ENCODE measurements at places on chromosomes 7 and 10.
A peak's percentile ranks its signal among the peaks of the same experiment; 100 is the strongest.

DNA sequence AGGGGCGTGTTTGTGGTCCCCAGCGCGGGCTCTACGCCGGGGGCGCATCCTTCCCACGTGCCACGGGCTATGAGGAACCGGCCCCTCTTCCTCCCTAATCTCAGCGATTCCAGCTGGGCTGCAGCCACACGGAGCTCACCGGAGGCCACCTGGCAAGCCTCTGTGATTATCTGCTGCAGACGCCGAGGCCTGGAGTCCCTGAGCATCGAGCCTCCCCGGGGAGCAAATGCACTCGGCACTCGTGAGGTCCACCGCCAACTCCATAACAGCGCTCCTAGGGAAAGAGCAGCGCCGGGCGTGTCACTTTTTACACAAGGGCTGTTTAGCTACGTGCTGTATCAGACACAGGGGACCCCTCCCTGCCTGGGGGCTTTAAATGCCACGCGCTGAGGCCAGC lies 101.2 kb downstream of the DYNC2I1 start:
- DNase-seq, result no peak

DNA sequence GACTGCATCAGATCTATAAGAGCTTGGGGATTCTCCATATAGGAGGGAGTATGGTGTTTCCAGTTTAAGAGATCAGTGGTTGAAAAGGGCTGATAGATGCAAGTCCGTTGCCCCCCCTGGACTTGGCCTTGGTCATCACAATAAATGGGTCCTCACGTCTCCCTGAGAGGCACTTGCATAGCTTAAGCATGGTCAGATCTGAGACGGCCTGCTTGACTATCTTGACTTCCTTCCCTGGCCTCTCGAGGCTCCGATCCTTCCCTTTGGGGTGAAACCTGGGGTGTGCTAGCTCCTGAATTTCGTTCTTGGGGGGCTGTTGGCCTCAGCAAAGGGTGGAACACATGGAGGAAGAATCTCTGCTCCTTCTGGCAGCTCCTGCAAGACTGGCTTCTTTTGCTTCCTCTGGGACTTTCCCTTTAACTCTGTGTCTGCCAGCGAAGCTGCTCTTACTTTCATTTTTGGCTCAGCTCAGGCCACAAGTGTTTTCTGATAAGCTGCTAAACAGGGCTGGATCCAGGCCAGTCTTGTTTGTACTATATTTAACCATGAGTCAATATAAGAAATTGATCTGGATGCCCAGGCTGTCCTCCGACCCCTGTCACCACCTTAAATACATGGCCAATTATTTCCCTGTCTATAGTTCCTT lies 11.2 kb upstream of the ZNF485 start:
- DNase-seq, result no peak

GRCh38 chr7:151139791-151140190 lies 27.7 kb downstream of the GBX1 start:
- no peak for DNase-seq

- DNase-seq, result no peak
Measured at GRCh38 chr10:24953675-24954074, 1.3 kb upstream of the PRTFDC1 start.

- DNase-seq, result no peak
Measured at GRCh38 chr10:17026686-17027485, 102.7 kb downstream of the CUBN start.

GRCh38 chr7:138000081-138000701 lies 1.7 kb downstream of the CREB3L2 start:
- peak; percentile 86 for DNase-seq

DNA sequence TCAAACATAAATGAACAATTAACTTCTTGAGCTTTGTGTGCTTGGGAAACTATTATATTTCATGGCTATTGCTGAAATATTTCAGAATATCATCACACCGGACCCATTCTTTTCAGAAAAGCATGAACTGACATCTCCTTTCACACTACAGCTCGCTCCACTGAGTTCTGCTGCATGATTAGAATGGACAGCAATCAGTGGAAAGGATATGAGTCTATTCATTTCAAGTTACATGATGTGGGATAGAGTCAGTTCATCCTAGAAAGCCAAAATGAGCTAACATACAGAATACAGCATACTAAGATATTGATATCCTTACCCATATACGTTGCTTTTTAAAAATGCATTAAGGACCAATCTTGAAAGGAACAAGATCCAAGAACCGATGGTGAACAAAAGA lies 1.1 kb upstream of the FAM53B start:
- DNase-seq, result no peak

All from ascending aorta (tissue), 2 donors.